ENCODE measurements at places on chromosomes 16 and 17. TPM values are rescaled to one million over a fixed set of nuclear protein-coding genes. Genes with fewer than 3 reads are reported as not detected.

DNA sequence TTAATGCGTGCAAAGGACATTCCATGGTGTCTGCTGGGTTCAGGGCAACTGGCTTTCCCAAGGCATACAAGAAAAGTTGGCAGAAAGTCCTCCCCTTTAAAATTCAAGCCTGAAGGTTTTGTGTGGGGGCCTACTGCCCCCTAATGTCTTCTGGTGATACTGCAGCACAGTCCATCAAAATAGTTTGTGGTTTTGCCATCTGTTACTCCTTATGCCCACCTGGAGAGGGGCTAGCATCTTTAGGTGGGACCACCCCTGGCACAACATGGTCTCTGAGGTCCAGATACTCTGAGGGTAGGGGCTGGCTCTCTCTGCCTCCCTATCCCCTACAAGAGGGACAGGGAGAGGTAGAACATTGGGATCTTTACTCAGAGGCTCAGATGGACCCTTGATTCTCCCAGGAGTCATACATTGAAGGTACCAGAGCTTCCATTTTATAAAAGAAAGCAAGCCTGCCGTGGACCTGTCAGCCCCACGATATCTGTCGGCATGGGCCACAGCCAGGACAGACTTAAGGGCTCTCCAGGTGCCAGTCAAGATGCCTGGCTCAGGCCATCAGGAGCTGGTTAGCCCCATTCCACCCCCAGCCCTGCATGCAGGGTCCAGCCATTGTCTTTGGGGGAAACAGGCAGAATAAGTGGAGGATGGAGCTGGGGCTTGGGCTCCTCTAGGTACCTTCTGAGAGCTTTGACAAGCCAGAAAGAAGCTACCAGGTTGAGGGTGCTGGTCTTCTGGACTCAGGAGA is 6.3 kb downstream of the ESRP2 start:
- H3K4me3 ChIP-seq, result no peak overlapping the region
- peaks cover 22% of the 10 kb centered on the region for H3K4me1 ChIP-seq
- peak; percentile 63 for DNase-seq
- H3K27me3 ChIP-seq, result no peaks in the 10 kb centered on the region
- H3K36me3 ChIP-seq, result peaks cover 72% of the 10 kb centered on the region

DNA sequence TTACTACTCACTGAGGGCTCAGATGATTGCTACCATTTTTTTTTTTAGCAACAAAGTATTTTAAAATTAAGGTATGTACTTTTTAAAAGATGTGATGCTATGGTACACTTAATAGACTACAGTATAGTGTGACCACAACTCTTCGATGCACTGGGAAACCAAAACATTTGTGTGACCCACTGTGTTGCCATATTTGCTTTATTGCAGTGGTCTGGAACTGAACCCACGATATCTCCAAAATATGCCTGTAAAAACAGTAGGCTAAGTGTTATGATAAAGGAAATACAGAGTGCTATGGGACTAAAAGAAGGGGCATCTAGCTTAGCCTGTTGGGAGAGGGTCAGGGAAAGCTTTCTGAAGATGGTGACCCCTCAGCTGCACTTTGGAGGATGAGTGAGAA is 41.6 kb upstream of the HNF1B start:
- H3K27me3 ChIP-seq, result peaks cover 13% of the 10 kb centered on the region
- no peak overlapping the region for H3K27ac ChIP-seq
- peaks cover 24% of the 10 kb centered on the region for H3K4me1 ChIP-seq

DNA sequence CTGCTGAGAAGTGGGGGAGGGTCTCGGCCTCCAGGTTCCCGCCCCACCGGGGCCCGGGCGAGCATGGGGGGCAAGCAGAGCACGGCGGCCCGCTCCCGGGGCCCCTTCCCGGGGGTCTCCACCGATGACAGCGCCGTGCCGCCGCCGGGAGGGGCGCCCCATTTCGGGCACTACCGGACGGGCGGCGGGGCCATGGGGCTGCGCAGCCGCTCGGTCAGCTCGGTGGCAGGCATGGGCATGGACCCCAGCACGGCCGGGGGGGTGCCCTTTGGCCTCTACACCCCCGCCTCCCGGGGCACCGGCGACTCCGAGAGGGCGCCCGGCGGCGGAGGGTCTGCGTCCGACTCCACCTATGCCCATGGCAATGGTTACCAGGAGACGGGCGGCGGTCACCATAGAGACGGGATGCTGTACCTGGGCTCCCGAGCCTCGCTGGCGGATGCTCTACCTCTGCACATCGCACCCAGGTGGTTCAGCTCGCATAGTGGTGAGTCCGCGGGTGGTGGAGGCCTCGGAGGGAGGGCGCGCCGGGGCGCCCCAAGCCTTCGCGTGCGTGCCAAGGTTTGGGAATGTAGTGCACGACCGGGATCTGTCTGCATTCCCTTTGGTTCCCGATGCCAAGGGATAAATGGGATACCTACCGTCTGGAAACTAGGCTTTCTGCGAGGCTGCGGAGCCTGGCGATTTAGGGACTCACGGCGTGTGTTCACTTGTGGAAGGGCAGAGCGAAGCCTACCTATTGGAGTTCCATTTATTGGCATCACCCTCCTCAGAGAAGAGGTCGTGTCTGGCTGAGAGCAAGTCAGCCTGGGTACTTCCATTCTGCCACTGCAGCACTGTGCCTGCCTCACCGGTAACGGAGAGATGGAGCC is 1.0 kb downstream of the ZNRF1 start:
- DNase-seq, result peak; percentile 70
- H3K27me3 ChIP-seq, result no peaks in the 10 kb centered on the region
- H3K36me3 ChIP-seq, result peaks cover 28% of the 10 kb centered on the region
- peaks cover 50% of the 10 kb centered on the region for H3K4me1 ChIP-seq

GRCh38 chr16:54847207-54847606 is 83.5 kb upstream of the IRX5 start:
- peak; percentile 4 for DNase-seq
- H3K4me3 ChIP-seq, result no peak overlapping the region
- no peak overlapping the region for H3K27ac ChIP-seq
- peaks cover 12% of the 10 kb centered on the region for H3K4me1 ChIP-seq
- no peaks in the 10 kb centered on the region for H3K27me3 ChIP-seq

DNA sequence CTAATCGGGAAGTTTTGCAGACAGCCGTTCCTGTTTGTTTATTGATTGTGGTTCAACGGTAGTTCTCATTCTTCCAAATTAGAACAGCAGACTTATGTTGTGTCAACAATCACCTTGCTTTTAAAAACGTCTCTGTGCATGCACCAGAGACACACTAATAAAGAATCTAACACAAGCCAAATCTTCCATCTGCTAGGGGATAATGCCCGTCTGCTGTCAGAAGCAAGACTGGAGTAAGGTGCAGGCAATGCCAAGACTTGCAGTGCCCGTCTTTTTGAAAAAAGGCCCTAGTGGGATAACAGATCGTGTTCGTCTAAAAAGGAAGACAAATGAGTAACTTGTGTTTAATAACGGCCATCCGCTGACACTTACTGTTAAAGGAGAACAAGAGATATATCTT is 158.4 kb downstream of the KCNJ2 start:
- no peaks in the 10 kb centered on the region for H3K4me1 ChIP-seq
- DNase-seq, result no peak
- H3K27me3 ChIP-seq, result no peaks in the 10 kb centered on the region
- no peaks in the 10 kb centered on the region for H3K36me3 ChIP-seq
- H3K27ac ChIP-seq, result no peak overlapping the region

- H3K27ac ChIP-seq, result peak overlapping the region; percentile 11
- H3K27me3 ChIP-seq, result no peaks in the 10 kb centered on the region
- peaks cover 55% of the 10 kb centered on the region for H3K4me1 ChIP-seq
- DNase-seq, result peak; percentile 75
- peaks cover 15% of the 10 kb centered on the region for H3K36me3 ChIP-seq
These were observed 44.9 kb downstream of the DNAH17 start for GRCh38 chr17:78532311-78532710.

- H3K4me1 ChIP-seq, result no peaks in the 10 kb centered on the region
- H3K4me3 ChIP-seq, result no peak overlapping the region
- no peak for DNase-seq
- no peaks in the 10 kb centered on the region for H3K36me3 ChIP-seq
- H3K27ac ChIP-seq, result no peak overlapping the region
These were observed 13.4 kb downstream of the USP43 start for GRCh38 chr17:9658593-9659211.

DNA sequence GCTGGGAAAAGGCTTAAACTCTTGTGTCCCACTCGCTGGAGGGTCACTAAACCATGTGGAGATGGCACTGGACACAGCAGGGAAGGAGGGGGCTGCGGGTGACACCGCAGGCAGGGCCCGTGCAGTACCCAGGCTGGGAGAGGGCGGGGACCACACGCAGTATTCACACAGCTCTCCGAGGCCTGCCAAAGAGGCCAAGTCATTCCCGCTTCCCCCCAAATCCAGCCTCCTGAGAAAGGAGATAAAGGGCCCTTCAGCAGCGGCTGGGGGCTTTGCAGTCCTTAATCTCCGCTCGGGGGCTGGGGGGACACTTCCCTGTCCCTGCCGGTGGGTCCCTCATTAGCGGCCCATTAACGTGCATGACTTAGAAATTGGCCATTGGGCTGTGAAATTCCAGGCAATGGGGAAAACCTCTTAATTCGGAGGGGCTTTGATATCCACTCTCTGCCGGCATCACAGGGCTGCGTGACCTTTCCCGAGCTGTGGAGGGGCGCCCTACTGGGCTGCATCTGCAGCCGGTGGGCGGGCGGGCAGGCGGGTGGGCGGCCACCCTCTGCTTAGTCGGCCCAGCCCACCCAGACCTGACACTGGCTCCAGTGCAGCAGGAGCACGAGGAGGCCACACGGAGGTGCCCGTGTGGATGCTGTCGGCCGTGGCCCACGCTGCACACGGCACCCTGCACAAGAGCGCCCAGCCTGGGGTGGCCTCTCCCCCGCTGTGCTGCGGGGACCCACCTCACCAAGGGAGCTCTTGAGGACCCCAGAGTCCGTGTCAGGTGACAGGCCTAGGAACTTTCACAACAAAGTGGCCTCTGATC is 2.6 kb upstream of the SLC38A8 start:
- no peak overlapping the region for H3K4me3 ChIP-seq
- peaks cover 7% of the 10 kb centered on the region for H3K36me3 ChIP-seq
- peaks cover 50% of the 10 kb centered on the region for H3K27me3 ChIP-seq
- DNase-seq, result no peak
- H3K27ac ChIP-seq, result no peak overlapping the region

GRCh38 chr16:81450783-81451491 is 6.3 kb downstream of the CMIP start:
- peaks cover 40% of the 10 kb centered on the region for H3K36me3 ChIP-seq
- peak overlapping the region; percentile 10 for H3K4me3 ChIP-seq
- H3K27me3 ChIP-seq, result no peaks in the 10 kb centered on the region

DNA sequence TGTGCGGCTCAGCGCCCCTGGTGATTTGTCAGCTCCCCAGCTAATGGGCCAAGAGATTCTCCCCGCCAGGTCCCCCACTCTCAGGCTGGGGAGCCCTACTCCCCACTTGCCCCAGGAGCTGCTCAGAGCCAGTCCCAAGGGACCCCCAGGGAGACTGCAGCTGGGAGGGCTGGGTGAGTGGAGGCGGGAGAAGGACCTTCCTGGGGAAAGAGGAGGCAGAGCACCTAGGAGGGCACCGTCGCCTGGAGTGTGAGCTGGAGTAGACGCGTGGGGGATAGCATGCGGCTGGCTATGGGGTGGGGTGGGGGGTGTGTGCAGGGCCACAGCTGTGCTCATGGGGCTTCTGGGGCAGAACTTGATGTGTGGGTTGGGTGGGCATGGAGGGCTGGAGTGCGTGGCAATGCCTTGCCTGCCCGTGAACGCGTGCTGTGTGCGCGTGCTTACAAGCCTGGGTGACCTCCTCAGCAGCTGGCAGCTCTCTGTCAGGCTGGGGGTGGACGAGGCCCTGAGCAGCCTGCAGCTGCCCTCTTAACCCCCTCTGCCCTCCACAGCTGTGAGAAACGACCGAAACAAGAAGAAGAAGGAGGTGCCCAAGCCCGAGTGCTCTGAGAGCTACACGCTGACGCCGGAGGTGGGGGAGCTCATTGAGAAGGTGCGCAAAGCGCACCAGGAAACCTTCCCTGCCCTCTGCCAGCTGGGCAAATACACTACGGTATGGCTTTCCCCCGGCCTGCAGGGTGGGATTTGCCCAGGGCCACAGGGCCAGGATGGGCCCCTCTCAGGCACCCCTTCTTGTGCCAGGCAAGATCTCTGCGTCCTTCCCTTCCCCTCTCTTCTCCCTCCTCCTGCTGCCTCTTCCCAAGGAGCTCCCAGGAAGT is 12.9 kb downstream of the GJD3 start:
- H3K36me3 ChIP-seq, result peaks cover 78% of the 10 kb centered on the region
- no peak overlapping the region for H3K27ac ChIP-seq
- peaks cover 53% of the 10 kb centered on the region for H3K4me1 ChIP-seq

- peaks cover 2% of the 10 kb centered on the region for H3K27me3 ChIP-seq
- peak within 1 kb of the TSS; percentile 92 for H3K4me3 ChIP-seq
- H3K4me1 ChIP-seq, result peaks cover 38% of the 10 kb centered on the region
- H3K27ac ChIP-seq, result peak within 1 kb of the TSS; percentile 95
- DNase-seq, result peak; percentile 69
These were observed at the start of gene MVP for GRCh38 chr16:29820271-29820701. MVP (plus strand) TSS chr16:29820462; CDS start chr16:29830550, 10,088 bp downstream.

DNA sequence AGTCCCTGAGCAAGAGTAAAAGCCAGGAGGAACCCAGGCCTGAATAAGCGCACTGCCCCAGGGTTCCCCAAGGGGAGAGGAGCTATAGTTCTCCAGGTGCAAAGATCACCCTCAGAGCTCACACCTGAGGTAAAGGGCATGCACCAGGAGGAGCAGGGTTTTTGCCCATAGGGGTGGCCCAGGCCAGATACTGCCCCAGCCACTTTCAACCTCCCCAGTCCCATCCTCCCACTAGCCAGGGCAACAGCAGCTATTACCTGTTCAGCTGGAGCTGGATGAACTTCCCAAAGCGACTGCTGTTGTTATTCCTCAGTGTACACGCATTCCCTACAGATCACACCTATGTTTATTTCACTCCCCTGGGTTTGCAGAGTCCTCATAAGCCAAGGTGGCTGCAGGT is 19.8 kb downstream of the MYO19 start:
- DNase-seq, result no peak
- no peak overlapping the region for H3K27ac ChIP-seq
- H3K4me1 ChIP-seq, result no peaks in the 10 kb centered on the region

DNA sequence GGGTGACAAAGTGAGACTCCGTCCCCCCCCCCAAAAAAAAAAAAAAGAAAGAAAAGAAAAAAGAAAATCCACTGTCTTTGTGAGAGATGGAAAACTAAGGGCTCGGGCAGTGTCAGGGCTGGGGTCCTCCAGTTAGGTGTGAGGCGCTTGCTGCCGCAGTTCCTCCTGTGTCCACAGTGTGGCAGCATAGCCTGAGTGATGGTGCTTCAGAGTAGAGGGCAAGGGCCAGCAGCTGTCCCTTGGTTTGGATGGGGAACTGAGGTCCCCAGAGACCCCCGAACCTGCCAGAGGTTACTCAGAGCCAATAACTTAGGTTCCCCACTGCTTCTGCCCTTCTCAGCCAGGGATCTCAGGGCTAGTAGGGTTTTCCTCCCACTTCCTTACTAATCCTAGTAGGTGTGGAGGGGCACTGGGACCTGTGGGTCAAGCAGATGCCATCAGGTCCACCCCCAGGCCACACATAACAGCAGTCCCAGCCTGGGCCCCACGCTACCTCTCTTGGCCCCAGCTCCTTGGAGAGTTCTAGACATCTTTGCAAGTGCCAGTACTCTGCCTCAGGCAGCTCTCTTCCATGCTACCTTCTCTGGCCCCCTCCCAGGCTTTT is 7.9 kb upstream of the LLGL1 start:
- H3K4me1 ChIP-seq, result no peaks in the 10 kb centered on the region
- peak; percentile 72 for DNase-seq
- H3K27ac ChIP-seq, result no peak overlapping the region
- no peak overlapping the region for H3K4me3 ChIP-seq
- H3K36me3 ChIP-seq, result no peaks in the 10 kb centered on the region

GRCh38 chr17:66272811-66273585 is 29.4 kb upstream of the PRKCA start:
- DNase-seq, result no peak
- no peak overlapping the region for H3K4me3 ChIP-seq
- H3K27ac ChIP-seq, result no peak overlapping the region
- peaks cover 55% of the 10 kb centered on the region for H3K4me1 ChIP-seq

CTRL gene
- total RNA-seq, result 2.6 TPM

TTLL6 gene
- total RNA-seq, result 0.78 TPM

KIF18B gene
- 84.6 TPM for total RNA-seq

EFNB3 gene
- 0.88 TPM for total RNA-seq

YPEL2 gene
- 2.3 TPM for total RNA-seq

RNF167 gene
- 77.0 TPM for total RNA-seq

RNF227 gene
- total RNA-seq, result 2.0 TPM

SLC38A7 gene
- total RNA-seq, result 23.7 TPM

All from Calu3 (cell line).